T-helper 2 cell treated with Interferon-gamma antibody and Interleukin-4, amounts not matched to agents 5 μg/mL and 100 μg/mL, for 36 hours (primary cell): ENCODE measurements at places on chromosomes 3 and 15.

GRCh38 chr3:72169561-72170472 is 384.9 kb upstream of the PROK2 start:
- no peak for DNase-seq

GRCh38 chr3:45968706-45969105 is 25.4 kb downstream of the CXCR6 start:
- no peak for DNase-seq

GRCh38 chr3:35643495-35643894 is 4.2 kb downstream of the ARPP21 start:
- DNase-seq = no peak

DNA sequence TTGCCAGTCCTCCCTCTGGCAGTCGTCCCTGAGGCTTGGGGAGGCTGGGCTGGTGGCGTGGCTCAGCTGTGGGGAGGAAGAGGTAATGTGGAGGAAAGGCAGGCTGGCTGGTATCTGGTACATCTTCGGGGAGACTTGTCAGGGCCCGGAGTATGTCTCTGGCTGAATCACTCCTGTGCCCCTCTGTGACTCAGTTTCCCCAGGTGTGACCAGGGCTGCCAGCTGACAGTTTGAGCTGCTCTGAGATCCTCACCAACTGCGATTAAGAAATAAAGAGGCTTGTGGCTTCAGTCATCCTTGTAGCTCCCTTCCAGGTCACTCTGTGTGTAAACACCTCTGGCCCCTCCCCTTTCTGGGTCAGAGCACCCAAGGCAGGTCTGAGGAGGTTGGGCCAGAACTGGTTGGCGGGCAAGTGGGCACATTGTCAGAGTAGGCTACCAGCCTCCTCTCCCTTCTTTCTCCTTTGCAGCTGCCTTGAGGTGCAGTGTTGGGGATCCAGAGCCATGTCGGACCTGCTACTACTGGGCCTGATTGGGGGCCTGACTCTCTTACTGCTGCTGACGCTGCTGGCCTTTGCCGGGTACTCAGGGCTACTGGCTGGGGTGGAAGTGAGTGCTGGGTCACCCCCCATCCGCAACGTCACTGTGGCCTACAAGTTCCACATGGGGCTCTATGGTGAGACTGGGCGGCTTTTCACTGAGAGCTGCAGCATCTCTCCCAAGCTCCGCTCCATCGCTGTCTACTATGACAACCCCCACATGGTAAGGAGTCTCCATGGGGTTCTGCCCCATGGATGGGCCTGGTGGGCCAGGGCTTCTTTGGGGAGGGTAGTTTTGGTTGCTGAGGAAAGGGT is 3.0 kb downstream of the TEX264 start:
- DNase-seq = no peak

GRCh38 chr15:29687204-29687815 is 135.0 kb downstream of the TJP1 start:
- DNase-seq = no peak

GRCh38 chr15:89784686-89784960 is 8.5 kb downstream of the MESP2 start:
- DNase-seq = no peak

DNA sequence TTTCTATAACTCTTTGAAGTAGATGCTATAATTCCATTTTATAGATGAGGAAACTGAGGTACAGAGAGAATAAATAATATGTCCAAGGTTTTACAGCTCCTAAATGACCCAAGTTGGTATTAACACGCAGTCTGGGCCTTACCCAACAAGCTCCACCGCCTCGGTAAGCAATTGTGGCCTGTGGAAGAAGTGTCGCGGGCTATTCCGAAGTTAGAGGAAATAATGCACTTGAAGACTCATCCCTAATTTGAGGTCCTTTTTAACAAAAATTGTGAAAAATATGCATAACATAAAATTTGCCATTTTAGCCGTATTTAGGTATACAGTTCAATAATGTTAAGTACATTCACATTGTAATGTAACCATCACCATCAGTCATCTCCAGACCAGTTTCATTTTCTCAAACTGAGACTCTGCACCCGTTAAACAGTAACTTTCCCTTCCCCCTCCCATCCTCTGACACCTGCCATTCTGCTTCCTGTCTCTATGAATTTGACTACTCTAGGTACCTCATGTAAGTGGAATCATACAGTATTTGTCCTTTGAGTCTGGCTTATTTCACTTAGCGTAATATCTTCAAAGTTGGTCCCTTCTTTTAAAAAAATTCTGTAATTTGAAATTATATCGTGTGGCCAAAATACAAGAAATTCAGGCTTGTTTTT is 18.2 kb downstream of the IDH3A start:
- DNase-seq = peak; percentile 56

DNA sequence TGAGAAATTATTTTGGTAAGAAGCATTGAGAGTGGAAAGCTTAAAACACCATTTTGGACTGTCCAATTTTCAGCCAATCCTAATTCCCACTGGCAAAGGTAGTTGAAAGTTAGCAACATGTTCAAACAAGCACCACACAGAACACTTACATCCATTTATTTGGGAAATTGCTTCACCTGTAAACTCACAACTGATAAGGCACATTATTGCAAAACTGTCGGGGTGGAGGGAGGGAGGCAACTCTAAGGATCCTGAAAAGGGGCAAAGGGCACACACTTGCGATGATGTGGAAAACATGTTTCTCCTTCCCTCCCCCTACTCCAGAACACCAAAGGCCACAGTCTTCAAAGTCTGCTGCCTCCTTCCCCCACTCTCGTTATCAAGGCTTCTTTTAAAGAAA is 9.4 kb downstream of the TMEM41A start:
- no peak for DNase-seq

DNA sequence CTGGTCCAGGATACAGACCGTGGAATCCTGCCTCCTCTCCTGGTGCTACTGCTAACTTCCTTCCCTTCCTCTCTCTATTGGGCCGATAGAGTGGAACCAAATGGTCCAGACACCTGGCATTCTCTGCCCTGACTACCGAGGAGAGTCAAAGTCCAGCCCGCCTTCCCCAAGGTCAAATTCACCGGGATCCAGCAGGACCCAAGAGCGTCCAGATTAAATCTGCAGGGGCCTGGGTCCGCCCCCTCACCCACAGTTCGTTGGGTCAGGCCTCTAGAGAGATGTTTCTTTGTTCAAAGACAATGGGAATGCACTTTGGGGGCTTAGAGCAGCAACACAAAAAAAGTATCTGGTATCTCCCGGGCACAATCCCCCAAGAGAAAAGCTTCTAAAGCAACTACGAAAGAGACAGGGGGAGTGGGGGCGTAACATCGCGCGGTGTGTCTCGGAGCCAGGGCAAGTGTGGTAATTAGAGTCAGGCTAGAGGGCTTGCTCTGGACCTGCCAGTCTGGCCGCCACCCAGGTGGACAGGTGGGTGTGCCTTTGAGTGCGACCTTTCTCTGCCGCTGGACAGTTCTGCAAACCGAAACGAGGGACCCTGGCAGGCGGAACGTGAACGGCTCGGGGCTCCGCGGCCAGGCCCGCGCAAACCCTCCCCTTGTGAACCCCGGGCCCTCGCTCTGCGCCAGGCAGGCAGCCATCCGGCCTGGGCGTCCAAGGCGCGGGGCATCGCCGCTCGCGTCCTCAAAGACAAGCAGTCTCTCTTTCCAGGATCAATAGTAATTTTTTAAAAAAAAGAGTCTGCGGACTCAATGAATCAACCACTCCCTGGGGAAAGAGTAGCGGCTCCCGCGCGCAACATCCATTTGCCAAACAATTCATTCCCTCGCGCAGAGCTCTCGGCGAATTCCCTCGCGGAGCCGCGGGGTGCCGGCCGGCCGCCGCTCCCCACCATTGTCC is 806 bp downstream of the KLHL25 start:
- peak; percentile 32 for DNase-seq

- no peak for DNase-seq
Measured at GRCh38 chr3:66021731-66022131, 17.0 kb downstream of the MAGI1 start.

DNA sequence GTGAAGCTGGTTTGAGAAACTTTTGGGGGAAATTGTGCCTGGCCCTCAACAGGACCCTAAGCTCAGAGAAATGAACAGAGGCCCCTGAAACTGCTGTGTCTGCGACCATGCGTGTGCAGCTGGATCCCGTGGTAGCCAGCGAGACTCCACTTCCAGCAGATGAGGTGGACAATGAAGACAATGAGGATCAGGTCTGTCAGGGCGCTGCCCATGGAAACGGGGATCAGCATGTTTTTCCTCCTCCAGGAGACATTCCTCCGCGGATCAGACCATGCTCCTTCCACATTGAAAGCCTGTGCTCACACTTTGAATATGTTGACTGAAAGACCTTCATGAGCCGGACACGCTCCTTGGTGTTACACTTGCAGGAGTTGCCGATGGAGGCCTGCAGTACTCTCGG is 1439.8 kb upstream of the ALCAM start:
- no peak for DNase-seq

DNA sequence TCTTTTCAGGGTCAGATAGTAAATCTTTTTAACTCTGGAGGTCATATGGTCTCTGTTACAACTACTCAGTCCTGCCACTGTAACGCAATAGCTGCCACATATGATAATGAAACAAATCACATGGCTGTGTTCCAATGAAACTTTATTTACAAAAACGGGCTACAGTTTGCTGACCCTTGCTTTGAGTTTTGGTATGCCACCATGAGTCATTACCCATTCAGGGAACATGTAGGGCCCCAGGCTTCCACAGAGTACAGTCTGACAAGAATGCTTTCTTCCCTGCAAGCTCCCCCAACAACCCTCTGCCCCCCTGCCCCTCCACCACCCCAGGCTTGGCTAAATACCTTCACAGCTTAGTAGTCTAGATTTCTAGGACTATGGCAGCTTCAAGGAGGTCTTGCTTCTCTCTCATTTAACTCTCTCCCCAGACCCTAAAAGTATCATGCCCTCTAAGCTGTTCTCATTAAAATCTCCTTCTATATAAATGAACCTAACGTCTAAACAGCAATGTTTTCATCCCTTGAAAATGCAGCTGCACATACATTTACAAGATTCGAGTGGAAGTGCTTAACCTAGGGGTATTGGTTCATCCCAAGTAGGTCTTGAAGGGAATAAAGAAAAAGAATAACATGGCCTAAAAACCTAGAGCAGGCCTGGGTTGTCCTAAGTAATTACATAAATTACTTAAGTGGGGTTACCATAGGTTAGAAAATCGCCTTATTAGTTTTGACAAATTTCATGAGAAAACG is 117.8 kb upstream of the PRICKLE2 start:
- no peak for DNase-seq

- DNase-seq = no peak
Measured at GRCh38 chr15:90400005-90400758, 12.1 kb downstream of the IQGAP1 start.
